ENCODE measurements at places on chromosomes 11 and 22.
A peak's percentile ranks its signal among the peaks of the same experiment; 100 is the strongest.

GRCh38 chr11:119481667-119482400 is 58.9 kb upstream of the THY1 start:
- no peak for DNase-seq

- no peak for DNase-seq
Observed at GRCh38 chr11:133825666-133826065, 19.6 kb downstream of the SPATA19 start.

- DNase-seq = no peak
Observed at GRCh38 chr11:126808836-126809235, 191.7 kb downstream of the KIRREL3 start.

- peak; percentile 72 for DNase-seq
Observed at GRCh38 chr11:2428322-2428795, 16.0 kb downstream of the TRPM5 start.

DNA sequence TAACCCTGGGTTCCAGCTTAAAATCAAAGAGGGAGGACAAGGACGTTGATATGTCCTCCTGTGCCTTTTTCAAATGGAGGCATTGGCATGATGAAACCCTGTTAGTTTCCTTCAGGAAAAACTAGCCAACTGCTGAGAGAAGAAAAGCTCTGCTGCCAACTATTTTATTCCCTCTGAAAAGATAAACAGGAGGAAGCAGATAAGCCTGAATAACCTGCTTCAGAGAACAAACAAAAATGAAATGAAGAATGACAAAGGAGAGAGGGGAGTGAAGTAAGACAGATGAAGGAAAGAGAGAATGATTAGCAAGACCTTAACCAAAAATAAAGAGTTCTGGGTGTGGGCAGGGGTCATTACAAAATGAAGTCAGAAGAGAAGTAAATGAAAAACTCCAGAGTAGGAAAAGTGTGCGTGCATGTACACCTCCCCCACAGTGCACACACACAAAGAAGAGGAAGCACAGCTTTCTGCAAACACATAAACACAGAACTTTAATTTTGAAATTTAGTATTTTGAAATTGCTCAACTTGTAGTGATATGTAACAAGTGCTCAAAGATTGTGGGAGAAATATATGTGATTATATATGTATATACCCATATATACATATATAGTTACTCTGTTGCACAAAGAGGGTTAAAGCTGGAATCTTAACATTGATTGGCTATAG is 332.2 kb downstream of the LUZP2 start:
- DNase-seq = no peak

- no peak for DNase-seq
Observed at GRCh38 chr22:28710107-28710506, 30.5 kb upstream of the TTC28 start.

DNA sequence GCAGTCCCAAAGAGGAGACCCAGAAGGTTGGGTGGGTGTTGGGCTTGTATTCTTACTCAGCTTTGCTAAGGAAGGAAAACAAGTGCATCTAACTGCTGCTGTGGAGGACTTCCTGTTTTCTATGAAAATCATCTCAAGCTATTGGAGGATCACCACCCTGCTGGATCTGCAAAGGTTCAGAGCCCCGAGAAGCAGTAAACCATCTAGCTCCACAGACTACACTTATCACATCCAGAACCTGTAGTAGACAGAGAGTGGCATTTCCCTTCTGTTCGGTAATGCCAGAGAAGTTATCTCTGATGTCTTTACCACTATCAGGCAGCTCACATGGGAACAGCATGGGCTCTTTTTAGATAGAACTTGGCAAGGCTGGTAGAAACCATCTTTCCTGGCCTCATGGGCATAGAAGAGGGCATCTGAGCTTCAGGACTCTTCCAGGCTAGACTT is 21.7 kb downstream of the KCNJ1 start:
- DNase-seq = no peak

DNA sequence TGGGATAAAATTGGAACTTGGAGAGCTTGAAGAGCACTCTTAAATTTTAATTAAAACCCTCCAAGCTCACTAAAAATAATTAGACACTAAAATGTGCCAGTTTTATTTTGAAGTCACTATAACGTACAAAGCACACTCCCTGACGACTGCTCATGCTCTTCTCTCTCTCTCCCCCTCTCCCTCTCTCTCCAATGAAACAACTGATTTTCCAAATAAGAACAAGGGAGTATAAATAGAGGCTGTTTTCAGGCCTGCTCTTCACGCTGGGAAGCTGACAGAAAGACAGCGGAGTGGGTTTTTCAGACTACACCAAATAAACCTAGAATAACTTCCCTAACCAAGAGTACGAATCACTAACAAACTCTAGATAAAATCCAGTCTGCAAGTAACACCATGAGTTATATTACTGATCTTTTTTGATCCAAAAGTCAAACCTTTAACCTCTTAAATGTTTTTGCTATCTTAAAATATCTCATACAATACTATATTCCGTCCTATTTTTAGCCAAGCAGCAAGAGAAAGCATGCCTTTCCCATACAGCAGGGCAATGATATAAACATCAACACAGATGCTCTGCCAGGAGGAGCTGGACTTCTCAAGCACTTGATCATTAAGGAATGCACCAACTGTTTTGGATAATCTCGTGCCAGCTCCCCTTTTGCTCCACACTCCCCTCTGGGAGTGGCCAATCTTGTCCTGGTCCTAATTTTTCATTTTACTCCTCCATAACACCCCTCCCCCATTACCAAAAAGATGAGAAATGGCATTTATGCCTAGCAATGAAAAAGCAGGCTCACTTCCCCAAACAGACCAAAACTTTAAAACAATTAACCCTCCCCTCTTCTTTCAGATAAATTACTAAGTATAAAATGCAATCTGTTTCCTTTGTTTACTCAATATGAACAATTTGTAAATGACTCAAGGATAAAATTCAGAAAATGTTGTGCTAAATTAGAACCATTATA is 116.9 kb downstream of the SOX6 start:
- no peak for DNase-seq

DNA sequence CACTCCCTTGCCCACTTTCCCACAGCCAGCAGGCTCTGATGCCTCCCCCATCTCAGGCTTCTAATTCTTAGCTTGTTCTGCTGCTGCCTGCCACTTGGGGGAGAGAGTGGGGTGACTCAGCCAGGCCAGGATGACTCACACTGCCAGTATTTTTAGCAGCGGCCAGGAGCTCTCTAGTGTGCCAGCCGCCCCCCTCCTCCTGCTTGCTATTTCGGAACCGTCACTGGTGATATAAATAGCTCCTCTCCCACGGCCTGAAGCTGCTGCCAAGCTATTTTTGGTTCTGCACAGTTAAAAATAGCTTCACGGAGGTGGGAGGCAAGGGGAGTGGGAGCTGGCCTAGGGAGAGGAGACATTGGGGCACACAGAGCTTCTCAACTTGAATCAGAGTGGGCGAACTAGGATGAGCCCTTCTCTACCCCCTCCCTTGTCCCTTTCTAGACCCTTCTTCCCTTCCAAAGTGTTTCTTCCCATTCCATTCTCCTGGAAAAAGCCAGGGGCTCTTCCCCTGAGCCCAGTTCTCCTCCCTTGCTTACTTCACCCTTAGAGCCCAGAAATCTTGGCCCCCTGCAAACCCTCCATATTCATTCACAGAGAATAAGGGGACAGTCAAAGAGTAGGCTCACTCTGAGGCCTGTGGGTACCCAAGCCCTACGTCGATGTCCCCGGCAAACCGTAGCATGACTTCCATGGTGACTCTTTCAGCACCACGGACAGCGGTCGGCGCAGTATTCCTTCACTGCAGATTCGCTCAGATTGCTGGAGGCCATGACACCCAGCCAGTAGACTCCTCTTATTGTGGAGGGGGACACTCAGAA is 2.5 kb upstream of the NPAS4 start:
- DNase-seq = peak; percentile 55

GRCh38 chr11:114168691-114169090 is 109.2 kb downstream of the ZBTB16 start:
- no peak for DNase-seq

DNA sequence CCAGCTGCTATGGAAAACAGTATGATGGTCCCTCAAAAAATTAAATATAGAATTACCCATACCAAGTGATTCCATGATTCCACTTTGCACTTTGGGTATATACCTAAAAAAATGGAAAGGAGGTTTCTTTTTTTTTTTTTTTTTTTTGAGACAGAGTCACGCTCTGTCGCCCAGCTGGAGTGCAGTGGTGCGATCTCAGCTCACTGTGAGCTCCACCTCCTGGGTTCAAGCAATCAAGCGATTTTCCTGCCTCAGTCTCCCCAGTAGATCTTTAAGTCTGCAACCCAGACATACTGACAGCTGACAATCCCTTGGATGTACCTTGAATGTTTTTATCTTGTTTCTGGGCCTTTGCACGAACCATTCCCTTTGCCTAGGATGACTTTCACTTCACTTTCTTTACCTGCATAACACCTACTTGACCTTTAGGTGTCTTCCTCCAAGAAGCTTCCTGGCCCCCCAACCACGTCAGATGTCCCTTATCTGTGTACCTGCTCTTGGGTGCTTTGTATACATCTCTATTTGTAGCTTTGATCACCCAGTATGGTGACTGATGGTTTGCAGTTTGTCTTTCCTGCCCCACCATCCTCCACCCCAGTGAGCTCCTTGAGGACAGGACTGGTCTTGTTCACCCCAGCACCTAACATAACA is 11.6 kb downstream of the UCP3 start:
- no peak for DNase-seq

- DNase-seq = no peak
Observed at GRCh38 chr11:132601875-132602274, 930.4 kb downstream of the OPCML start.

GRCh38 chr11:68273026-68273738 is 1.4 kb upstream of the C11orf24 start:
- no peak for DNase-seq

GRCh38 chr22:29700206-29700899 is 19.4 kb upstream of the CABP7 start:
- DNase-seq = no peak

GRCh38 chr22:40525250-40525884 is 111.2 kb downstream of the MRTFA start:
- DNase-seq = peak; percentile 46

DNA sequence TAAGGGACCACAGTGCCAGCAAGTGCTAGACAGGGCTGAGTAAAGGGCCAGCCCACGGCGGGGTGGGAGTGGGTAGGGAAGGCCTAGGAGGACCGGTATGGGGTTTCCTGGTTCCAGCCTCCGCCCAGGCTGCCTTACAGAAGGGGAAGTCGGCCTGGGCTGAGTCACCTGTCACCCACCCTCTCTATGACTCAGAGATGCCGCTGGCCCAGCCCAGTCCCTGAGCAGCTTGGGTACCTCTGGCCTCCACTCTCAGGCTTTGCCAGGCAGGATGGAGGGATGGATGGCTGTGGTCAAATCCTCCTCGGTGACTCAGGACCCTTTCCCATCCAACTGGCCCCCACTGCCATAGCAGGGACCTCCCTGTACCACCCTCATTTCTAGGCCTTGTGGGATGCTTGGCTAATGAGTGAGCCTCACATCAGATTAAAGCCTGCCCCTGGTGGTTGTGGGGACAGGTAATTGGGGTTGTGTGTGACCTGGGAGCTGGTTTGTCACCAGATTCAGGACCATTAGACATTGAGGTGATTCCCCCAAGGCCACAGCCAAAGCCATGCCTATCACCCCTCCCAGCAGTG is 13.9 kb downstream of the SLC35E4 start:
- DNase-seq = peak; percentile 85

DNA sequence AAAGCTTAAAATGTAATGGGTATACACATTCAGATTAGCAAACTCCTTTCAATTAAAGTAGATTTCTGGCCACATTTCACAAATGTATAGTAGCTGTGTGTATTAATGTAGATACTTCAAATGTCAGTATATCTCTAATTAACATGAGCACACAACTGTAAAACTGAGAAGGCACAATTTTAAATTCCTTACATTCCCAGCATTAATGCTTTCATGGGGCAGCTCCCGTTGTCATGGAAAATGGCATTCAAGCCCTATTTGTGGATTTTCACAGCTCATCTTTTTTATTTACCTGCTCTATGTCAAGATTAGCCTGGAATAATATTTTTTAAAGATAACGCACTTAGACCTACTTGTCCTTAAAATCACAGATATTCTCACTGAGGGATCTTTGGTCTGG is 113.6 kb upstream of the SOX6 start:
- DNase-seq = no peak

DNA sequence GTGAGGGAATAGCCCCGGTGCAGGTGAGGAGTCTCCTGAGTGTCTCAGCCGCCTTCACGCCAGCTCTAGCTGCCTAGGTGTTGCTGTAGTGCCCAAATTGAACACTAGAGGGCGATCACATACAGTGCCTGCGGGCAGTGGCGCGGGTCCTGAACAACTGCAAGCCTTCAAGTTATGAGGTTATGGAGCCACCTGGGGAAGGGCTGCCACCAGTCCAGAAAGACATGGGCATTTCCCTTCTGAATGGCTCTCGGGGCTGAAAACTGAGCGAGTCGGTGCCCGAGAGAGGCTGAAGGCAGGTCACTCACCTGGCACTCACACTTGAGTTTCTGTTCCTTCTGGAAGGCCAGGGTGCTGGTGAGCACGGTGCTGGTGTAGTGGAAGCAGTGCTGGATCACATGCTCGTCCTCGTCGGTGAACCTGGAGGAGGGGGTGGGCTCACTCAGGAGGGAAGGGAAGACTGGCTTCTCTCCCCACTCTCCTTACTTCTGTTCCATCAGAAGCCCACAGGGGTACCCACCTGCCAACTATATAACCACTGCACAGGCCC is 88.4 kb downstream of the PDE2A start:
- peak; percentile 29 for DNase-seq

DNA sequence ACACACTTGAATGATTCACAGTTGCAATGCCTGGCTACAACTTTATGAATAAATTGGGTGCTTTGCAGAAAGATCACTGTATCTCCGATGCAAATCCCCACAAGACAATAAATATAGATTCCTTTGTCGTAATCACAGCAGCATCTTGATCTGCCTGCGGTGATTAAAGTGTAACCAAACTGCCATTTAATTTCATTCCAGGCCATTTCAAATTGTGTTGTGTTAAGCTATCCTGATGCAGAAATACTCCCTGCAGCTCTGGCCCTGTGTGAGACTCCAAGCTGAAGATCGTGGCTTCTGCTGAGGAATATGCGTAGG is 40.8 kb upstream of the B3GAT1 start:
- no peak for DNase-seq

GRCh38 chr11:65776196-65776595 is 4.6 kb downstream of the AP5B1 start:
- DNase-seq = no peak

GRCh38 chr11:16191212-16191867 is 165.0 kb downstream of the SOX6 start:
- no peak for DNase-seq

DNA sequence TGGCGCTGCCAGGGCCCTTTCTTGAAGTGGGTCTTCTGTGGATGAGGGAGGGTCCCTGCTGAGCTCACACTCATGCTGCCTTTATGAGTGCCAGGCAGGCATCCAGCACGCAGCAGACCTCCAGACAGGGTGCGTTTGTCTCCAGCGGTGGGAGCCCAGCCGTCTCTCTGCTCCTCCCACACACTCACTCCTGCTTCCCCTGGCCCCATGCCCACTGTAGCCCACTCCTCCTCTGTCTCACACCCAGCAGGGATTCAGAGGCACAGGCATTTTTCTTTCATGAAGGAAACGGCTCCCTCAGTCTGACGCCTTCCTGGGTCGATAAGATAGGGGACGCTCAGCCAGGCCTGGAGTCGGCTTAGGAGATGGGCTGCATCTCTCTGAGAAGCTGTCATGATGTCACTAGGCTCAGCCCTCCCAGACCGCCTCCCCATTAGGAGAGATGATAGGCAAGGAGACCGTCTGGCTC is 183.9 kb upstream of the NCAM1 start:
- DNase-seq = no peak

- no peak for DNase-seq
Observed at GRCh38 chr11:8242499-8243280, 21.0 kb downstream of the LMO1 start.
